ENCODE measurements at places on chromosomes 1 and 21.

GRCh38 chr1:53655931-53656746, 82.8 kb downstream of the GLIS1 start:
- no peak for DNase-seq

DNA sequence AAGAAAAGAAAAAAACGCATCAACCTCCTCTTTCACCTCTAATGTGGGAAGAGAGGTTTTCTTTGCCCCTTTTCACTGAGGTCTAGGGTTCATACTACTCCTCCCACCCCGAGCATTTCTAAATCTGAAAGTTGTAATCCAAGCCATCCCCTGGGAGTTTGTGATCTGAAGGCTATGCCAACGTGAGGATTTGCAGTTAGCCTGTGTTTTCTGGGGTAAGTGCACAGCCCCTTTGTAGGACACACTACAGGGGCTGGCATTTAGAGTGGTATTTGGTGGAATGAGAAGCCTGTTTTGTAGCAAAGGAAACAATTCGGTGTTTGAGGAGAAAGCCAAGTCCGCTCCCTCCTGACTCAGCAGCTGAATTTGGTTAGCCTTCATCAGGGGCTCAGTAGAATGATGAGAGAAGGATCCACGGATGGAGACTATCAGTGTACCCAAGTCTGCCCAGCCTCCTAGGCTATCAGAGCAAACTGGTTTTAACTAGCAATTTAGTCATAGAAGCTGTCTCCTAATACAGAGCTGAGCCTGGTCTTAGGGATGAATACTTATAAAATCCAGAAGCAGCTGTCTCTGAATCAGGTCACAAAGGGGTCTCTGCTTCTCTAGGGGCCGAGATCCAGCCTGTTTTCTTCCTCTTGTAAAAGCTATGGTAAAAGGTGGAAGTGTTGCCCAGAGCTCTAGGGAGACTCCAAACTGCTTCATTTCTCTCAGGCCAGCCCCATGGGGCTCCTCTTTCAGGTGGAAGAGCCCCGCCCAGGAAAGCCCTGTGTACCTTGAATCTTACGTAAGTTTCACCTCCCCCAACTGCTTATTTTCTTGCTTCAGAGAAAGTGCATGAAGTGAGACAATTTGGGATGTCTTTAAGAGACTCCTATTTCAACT, 2.1 kb downstream of the PCP4L1 start:
- no peak for DNase-seq

GRCh38 chr1:228445843-228446650, 29.4 kb upstream of the TRIM17 start:
- no peak for DNase-seq

GRCh38 chr21:31517664-31518414, 141.7 kb upstream of the SOD1 start:
- no peak for DNase-seq

DNA sequence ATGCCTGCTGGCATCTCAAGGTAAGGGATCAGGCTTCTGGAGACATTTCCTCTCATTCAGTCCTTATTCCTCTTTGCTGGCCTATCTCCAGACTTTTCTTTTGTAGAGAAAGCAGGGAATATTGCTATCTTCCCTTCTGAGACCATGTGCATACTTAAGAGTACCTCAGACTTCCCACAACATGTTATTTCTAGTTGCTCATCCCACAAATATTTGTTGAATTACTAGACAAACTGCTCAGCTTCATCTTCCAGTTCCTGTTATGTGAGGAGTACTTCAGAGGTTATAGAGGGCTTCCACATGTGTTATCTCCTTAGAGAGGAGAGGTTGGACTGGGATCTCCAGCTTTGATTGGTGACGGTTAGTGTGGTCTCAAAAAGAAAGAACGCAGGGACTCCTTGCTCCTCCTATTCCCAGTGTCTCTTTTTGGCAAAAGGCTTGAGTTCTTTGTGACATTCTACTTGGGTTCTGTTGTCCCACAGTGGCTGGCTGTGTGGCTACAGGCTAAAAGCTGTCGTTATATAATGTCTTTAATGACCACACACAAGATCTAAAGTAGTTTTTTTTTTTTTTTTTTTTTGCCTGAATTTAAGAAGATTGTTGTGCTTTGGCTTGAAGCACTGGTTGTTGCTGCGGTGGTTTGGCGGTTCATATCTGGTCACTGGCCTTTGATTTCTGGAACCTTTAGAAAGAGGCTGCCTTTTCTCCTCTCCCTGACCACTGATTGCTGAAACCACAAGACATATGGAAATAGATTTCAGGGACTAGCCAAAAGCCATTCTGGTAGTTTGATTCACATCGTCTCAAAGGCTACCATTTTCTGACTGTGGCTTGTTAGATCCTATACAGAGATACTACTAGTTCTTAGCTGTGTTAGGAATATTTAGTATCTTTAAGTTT, 78.7 kb downstream of the FGGY start:
- no peak for DNase-seq

- no peak for DNase-seq
Observed at GRCh38 chr1:78234496-78234895, 188.7 kb downstream of the GIPC2 start.

DNA sequence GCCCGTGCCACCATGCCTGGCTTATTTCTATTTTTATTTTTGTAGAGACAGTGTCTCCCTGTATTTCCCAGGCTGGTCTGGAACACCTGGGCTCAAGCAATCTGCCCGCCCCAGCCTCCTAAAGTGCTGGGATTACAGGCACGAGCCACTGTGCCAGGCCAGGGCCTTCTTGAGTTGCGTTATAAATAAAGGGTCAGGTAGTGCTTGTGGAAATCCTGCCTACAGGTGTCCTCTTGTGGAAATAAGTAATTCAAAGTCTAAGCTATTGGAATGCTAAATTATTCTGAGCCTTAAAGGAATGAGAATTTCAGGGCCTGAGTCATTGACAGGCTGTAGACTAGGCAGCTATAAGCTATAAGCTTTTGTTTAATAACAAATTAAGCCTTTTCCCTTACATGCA, 8.1 kb upstream of the SFT2D2 start:
- DNase-seq: no peak

DNA sequence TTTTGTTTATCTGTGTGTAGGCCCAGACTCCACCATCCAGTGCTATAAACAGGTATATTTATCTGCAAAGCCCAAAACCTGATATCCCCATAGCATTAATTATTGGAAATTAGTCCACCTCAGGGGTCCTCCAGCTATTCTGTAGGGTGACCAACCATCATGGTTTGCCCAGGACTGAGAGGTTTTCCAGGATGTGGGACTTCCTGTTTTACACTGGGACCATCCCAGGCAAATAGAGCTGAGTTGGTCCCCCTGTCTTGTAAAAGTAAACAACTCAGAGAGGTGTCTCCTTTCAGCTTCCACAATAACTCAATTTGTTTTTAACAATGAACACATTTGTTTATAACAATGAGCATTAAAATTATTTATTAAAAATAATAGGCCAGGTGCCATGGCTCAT, 7.8 kb upstream of the CELA2B start:
- no peak for DNase-seq

DNA sequence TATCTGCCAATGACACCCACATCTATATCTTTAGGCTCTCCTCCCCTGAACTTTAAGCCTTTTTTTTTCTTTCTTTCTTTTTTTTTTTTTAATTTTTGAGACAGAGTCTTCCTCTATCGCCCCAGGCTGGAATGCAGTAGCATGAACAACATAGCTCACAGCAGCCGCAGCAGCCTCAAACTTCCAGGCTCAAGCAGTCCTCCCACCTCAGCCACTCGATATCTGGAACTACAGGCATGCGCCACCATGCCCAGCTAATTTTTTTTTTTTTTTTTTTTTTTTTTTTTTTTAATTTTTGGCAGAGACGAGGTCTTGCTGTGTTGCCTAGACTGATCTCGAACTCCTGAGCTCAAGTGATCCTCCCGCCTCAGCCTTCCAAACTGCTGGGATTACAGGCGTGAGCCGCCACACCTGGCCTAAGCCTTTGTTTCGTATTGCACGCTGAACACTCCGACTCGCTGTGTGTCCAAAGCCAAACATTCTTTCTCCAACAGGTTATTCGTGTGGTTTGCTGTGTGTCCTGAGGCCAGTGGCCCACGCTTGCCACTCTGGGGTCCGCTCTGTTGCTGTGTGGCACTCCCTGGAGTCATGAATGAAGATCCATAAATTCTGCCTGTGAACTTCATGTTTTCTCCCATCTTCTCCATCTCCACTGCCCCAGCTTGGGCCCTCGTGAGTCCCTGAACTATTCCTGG, 119.4 kb downstream of the CAMTA1 start:
- no peak for DNase-seq

DNA sequence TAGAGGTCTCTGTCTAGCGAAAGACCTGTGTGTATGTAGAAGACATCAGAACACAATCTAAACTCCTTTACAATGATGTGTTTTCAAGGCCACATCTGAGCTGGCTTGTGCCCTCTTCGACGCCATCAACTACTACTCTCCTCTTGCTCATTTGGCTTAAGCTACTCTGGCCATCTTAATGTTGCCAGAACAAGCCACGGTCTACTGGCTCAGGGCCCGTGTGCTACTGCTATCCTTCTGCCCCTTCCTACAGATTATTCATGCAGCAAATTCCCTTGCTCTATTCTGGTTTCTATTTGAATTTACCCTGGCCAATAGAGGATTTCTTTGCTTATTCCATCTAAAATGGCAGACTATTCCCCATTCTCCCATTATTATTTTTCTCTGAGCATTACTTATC, 121.7 kb downstream of the ZZZ3 start:
- no peak for DNase-seq

DNA sequence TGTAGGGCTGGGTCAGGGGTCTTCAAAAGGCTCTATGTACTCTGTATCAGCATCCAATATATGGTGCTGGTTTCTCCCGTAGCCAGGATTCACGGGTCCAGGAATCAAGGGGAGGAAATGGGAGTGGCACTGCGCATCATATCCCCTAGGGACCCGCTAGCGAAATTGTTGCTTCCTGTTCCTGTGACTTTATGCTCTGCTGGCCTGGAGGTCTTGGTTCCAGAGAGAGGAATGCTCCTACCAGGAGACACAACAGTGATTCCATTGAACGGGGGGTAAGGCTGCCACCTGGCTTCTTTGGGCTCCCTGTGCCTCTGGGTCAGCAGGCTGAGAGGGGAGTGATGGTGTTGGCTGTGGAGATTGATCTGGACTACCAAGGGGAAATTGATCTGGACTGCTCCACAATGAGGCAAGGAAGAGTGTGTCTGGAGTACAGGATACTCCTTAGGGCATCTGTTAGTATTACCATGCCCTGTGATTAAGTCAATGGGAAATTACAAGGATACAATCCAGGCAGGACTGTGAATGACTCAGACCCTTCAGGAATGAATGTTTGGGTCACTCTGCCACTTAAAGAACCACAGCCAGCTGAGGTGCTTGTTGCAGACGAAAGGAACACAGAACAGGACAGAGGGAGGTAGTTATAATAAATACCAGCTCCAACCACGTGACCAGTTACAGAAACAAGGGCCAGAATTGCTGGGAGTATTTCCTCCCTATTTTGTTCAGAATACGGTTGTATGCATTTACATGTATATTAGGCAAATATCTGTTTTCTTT, 10.2 kb downstream of the SPSB1 start:
- DNase-seq: no peak

DNA sequence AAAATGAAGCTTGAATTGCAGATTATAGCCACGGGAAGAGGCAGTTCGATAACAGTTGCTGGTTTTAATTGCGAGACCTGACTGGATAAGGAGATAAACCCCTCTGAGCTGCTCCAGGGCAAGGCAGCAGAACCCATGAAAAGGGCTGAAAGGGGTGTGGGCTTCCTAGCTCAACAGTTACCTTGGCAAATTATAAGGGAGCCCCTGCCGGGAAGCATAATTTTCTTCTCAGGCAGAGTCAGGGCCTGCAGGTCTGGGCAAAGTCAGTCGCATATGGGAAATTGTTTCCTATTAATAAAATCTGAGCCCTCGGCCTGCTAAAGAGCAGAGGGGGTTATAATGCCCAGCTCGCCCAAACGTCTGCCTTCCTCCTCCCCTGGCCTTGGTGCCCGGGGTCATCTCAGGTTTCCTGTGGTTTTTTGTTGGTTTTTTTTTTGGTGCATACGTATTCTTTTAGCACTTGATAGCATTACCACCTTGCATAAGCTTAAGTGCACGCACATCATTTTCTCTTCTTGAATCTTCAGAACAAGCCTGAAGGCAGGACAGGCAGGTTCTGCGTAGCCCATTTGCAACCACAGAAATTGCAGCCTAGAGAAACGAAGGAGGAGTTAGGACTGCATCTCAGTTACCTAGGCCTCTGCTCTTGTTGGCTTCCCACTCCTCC, 33.9 kb upstream of the SELENON start:
- DNase-seq: no peak

DNA sequence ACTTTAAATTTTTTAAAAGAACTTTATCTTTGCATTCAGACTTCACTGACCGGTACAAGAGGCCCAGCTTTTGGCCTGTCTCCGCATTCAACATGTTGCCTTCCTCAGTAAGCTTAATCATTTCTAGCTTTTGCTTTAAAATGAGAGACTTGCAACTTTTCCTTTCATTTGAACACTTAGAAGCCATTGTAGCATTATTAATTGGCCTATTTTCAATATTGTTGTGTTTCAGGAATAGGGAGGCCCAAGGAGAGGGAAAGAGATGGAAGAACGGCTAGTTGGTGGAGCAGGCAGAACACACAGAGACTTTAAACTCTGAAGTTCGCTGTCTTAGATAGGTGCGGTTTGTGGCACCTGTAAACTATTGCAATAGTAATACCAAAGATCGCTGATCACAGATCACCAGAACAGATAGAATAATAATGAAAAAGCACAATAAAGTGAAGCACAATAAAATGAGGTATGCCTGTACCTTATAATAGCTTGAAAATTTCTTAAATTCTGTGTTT, 31.4 kb downstream of the RABGAP1L start:
- no peak for DNase-seq

DNA sequence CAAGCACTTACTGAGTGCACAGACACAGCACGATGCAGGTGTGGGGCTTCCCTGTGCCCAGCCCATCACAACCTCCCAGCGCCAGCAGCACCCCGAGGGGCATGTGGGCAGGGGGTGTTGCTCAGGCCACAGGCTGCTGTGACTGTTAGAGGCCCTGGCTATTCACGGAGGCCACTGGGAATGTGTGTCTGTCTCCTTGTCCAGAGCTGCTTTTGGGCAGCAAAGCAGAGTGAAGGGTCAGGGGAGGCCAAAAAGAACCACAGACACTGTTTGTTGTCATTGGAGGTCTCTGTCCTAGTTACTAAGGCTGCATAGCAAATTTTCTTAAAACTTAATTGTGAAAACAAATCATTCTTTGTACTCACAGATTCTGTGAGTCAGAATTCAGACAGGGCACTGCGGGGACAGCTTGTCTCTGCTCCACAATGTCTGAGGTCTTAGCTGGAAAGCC, 49.6 kb downstream of the TNFRSF8 start:
- DNase-seq: no peak

GRCh38 chr1:163203561-163203960, 845 bp upstream of the RGS5 start:
- DNase-seq: no peak

DNA sequence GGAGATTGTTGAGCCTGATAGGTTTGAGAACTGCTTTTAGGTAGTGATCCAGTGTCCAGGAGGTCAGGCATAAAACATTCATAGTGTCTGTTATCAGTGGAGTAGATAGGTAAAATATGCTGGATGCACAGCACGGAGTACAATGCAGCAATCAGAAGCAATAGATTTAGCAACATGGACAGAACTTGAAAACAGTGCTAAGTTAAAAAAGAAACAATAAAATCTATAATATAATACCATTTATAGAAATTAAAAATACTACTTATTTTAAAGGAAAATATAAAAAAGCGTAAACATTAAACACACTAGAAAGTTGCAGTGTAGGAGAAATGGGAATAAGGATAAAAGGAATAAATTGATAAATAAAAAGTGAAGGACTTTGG, 3.4 kb upstream of the TAF13 start:
- DNase-seq: no peak

All from activated CD8-positive, alpha-beta memory T cell treated with anti-CD3 and anti-CD28 coated beads for 1 hour (primary cell).